ENCODE measurements at places on chromosomes 2 and 18.

DNA sequence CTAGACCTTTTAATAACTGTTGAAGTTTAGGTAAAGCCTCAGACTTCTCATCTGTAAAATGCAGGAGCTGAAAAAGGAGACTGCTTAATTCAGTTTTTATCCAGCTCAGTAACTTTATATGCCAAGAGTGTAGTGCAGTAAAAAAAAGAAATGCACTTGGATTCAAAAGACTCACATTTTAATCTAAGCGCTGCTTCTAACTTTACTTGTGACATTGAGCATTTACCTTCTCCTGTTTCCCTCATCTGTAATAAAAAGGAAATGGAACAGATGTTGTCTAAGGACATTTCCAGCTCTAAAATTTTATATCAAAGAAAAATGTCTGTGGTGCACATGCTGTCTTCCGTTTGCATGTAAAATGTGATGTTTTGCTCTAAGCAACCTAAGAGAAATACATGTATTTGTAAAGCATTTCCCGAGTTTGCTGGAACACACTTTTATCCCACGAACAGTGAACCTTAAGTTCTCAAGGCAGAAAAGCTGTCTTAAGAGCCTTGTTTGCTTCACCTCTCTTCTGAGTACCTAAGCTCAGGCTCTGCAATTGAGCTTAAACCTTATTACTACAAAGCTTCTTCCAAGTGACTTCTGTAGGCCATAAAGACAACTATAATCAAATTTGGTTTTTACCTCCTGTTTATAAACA lies 24.2 kb upstream of the TANK start:
- no peak for DNase-seq

- DNase-seq, result peak; percentile 49
Measured at GRCh38 chr2:20350041-20350712, 467 bp downstream of the PUM2 start.

DNA sequence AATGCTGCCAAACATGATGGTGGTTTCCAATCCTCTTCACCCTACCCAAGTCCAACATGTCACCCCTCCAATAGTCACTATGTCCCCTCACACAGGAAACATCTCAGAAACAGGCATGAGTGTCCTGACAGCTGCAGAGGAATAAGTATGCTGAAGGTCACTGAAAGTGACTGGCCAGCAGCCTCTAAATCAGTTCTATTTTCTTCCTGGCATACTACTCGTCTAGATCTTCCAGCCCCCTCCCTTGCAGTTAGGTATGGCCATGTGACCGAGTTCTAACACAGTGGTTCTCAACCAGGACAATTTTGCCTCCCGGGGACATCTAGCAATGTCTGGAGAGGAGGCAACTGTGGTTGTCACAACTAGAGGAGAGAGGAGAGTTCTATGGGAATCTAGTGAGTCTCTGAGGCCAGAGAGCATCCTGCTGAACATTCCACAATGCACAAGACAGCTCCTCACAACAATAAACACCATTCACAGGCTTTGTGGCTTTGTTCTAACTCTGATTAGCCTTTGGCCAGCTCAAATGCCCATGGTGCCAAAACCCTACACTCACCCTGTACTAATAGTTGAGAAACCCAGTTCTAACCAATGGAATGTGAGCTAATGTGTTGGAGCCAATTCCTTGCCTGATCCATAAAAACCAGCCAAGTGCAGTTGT lies 12.6 kb upstream of the ID2 start:
- DNase-seq, result no peak

DNA sequence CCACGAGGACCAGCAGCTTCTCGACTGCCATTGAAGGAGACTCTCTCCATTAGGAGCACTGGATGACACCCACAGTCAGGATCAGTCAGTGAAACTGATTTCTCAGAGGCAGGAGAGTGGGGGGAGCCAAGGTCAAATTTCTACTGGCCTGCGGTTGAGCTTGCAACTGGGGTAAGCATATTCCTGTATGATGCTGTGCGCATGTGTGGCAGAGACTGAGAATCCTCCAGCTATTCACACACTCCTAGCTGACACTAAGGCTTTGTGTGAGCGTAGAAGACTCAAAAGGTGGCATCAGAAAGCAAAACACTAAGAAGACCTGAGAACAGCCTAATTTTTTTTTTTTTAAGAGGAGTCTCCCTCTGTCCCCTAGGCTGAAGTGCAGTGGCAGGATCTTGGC lies 19.8 kb upstream of the TTL start:
- DNase-seq, result no peak

DNA sequence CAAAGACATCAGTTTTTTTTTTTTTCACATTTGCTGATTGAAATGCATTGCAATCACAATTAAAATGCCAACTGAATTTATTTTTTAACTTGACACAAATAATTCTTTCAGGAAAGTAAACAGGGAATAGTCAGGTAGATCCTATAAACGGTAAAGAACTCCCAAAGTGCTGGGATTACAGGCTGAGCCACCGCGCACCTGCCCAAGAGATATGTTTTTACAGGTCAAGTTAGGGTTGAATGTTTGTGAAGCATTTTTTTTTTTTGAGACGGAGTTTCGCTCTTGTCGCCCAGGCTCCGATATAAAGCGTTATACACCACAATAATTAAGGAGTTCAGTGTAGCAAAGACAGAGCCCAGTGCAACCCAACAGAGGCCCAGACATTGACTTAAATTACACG lies 15.1 kb downstream of the ITM2C start:
- DNase-seq, result no peak

- peak; percentile 60 for DNase-seq
Measured at GRCh38 chr18:76348267-76349066, 146.6 kb downstream of the ZNF516 start.

DNA sequence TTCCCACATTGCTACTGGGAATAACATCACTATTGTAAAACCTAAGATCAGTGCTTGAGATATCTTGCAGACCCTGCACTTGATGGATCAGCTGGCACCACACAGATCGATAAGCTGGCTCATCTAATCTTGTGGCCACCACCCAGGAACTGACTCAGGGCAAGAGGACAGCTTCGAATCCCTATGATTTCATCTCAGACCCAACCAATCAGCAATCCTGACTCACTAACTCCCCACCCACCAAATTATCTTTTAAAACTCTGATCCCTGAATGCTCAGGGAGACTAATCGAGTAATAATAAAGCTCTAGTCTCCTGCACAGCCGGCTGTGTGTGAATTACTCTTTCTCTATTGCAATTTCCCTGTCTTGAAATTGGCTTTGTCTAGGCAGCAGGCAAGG lies 11.3 kb upstream of the TEX44 start:
- no peak for DNase-seq

DNA sequence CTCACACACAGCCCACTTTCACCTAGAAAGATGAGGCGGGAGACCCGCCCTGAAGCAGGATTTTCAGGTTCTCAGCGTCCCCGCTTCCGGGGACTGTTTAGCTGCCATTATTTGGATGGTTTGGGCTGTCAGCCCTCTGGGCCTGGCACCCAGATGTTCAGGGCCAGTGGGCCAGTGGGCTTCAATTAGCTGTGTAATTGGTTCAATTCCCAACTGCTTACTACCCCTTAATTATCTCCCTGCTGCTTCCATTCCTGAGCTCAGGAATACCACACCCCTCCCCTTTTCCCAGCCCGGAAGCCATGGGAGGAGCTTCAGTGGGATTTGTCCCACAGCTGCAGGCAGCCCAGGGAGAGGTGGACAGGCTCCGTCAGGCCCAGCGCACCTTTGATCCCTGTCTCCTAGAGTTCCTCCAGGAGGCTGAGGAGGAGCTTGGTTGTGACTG lies 114.1 kb upstream of the MYCN start:
- no peak for DNase-seq

- DNase-seq, result no peak
Measured at GRCh38 chr2:208025814-208026184, 472 bp upstream of the PLEKHM3 start.

- no peak for DNase-seq
Measured at GRCh38 chr2:241808721-241809382, at the start of gene NEU4. Gene NEU4 (plus strand): TSS chr2:241809193. CDS start chr2:241814485, 5,292 bp downstream.

DNA sequence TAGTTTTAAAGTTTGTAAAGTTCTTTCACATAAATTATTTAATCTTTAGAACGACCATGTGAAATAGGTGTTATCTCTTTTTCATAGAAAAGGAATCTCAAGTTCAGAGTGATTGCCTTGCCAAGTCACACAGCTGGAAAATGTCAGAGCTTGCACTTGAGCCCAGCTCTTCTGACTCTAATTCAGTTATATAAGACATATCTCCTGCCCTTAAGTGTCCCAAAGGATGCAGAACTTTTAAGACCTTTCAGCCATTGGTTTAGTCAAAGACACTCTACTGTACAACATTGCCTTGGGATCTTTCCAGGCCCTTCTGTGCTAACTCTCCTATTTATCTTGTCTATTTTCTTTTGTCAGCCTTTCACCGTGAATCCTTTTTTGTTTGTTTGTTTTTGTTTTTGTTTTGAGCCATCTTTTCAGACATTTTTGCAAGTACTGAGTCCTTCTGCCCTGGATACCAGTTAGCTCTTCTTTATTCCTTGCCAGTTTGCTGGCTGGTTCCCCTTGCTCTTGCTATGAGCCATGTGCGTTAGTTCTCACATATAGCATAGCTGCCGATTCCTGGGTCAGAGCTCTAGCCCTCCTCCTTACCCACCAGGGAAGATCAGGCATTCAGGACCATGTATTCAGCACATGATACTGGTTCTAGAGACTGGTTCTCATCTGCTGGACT lies 160.0 kb upstream of the MYO3B start:
- no peak for DNase-seq

- no peak for DNase-seq
Measured at GRCh38 chr18:46356278-46357033, 252.3 kb downstream of the HAUS1 start.

GRCh38 chr2:138078153-138078552 lies 113.9 kb downstream of the HNMT start:
- no peak for DNase-seq

Data from NCI-H774 (cell line).